NCI-H774 (cell line): ENCODE measurements at places on chromosomes 4 and X.

DNA sequence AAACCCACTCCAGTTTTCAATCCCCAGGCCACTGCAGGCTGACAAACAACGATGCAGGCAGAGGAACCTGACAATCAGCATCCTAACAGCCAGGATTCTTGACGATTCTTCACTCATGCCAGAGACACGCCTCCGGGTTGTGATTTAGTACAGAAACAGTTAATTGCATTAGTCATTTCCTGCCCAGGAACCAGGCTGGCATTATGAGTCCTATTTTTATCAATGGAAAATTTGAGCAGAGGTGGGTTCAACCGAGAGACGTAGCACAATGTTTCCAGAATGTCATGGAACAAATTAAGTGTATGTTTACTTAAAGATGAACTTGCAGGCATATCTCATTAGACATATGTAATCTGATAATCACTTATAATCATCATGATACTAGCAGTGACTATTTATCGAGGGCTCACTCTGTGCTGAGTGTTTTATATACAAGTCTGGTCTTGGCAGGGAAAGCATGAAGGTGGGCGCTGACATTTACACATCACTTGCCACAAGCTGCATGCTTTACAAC is 159.7 kb downstream of the NSUN7 start:
- DNase-seq: no peak

DNA sequence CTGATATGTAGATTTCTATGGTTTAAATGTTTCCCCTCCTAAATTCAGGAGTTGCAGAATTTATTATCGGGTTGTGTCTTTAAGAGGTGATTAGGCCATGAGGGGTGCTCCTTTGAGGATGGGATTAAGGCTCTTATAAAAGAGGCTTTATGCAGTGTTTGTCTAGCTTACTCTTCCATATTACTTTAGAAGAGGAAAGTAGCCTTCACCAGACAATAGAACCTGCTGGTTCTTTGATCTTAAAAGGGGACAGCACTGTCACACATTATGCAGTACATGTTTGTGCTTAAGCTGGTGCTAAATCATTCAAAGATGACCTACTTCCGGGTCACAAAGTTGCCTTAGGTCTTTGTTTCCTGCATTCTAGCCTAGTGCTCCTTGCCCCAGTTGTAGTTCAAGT is 81.0 kb downstream of the CPXCR1 start:
- DNase-seq: no peak

DNA sequence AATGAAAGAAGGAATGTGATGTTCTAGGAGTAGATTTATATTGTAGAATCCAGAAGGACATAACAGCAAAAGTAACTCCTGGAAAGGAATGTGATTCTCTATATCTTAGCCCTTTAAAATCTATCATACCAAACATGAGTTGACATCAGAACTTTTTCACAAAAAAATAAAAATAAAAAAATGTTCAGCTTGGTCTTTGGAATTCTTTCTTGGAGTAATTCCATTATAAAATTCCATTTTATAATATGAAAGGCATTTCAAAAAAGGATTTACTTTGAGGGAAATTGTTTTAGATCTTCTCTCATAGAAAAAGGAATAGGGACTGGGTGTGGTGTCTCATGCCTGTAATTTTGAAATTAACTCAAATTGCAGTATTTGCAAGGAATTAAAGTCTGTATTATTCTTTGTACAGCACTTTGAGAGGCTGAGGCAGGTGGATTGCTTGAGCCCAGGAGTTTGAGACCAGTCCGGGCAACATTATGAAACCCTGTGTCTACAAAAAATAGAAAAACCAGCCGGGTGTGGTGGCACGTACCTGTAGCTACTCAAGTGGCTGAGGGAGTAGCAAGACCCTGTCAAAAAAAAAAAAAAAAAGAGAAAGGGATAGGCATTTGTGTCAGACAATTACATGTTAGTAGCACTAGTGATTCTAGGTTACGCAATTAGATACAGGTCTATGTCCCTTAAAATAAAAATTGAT is 134.9 kb downstream of the SLC4A4 start:
- DNase-seq: no peak

DNA sequence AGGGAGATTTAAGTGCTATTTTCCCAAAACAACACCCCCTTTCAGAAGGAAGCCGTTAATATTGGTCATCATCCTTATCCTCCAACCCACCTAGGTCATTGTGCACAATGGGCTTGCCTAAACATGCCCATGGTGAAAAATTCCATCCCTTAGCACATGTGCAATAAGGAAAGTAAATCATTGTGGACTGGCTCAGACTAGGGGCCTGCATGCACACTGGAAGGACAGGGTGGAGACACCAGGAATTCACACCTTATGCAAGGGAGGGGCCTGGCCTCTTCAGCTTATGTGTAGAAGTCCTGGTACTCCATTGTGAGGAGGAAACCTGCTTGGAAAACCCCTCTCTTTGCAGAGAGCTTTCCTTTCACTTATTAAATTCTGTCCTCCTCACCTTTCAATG is 311.4 kb upstream of the NDST4 start:
- DNase-seq: no peak

DNA sequence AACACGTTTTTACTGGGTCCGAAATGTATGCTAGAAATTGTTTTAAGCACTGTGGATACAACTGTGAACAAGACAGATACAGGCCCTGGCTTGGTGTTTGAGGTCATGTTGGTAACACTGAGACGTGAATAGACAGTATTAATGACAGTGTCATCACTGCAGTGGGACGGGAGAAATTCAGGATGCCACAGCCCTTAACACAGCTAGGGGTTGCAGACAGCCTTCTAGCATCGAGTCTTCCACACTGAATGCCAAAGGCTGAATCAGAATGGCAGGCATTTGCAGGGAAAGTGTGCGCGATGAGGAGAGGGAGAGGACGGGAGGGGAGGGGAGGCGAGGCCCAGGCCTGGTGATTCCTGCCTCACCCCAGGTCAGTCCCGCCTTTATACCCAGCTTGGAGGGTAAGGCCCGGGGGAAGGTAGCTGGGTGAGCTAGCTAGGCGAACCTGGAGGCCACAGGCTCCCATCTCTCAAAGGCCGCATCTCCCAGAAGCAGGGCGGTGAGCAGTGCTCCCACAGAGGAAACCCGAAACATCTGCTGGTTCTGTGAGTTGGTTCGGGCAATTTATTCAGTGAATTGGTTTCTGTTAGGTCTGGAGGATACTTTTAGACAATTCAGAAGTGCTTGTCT is 44.1 kb upstream of the CLDN24 start:
- DNase-seq: no peak

DNA sequence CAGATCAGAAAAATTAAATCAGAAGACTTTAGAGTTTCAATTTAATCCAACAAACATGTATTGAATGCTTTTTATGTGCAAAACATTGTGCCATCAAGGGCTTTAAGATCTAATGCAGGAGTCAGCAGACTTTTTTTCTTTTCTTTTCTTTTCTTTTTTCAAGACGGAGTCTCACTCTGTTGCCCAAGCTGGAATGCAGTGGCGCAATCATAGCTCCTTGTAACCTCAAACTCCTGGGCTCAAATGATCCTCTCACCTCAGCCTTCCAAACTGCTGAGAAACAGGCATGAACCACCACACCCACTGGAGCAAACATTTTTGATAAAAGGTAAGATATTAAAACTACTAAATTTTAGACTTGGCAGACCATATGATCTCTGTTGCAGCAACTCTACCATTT is 24.6 kb upstream of the LRBA start:
- DNase-seq: no peak

- DNase-seq: no peak
Measured at GRCh38 chrX:139932073-139932900, 566 bp downstream of the ATP11C start.

GRCh38 chrX:53073115-53073586 is 9.0 kb upstream of the TSPYL2 start:
- DNase-seq: peak; percentile 45

- DNase-seq: no peak
Measured at GRCh38 chrX:34873500-34874225, 68.9 kb upstream of the FAM47B start.

GRCh38 chr4:31086756-31087330 is 366.7 kb downstream of the PCDH7 start:
- no peak for DNase-seq

- no peak for DNase-seq
Measured at GRCh38 chr4:22670956-22671355, 21.8 kb upstream of the GBA3 start.

GRCh38 chr4:24070117-24070516 is 180.3 kb upstream of the PPARGC1A start:
- DNase-seq: no peak

- no peak for DNase-seq
Measured at GRCh38 chrX:152735860-152736511, 2.4 kb downstream of the MAGEA12 start.

DNA sequence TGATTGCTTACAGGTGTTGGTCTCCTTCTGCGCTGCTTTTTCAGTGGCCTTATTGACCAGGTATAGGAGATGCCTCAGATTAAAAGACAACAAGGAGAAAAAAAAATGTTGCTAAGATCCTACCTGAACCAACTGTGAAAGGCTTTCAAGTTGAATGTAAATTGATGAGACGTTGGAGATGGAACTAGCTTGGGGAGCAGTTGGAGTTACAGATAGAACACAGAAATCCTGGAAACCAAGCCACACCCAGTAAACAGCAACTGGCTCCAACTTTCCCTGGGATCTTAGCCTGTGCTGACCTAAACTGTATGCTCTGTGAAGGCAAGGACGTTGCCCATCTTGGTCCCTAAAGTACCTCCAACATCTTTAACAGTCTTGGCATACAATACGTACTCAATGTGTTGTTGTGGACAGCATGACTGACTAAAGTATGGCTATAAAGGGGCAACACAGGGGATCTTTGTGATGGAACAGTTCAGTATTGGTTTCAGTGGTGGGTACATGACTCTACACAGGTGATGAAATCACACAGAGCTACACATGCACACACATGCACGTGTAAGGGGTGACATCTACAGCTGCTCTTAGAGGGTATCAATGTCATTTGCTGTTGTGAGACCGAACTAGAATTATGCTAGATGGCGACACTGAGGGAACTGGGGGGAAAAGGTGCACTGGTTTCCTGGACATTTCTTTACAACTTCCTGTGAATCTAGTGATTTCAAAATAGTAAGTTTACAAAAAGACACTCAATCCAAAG is 22.3 kb downstream of the GAB3 start:
- DNase-seq: no peak

GRCh38 chr4:66555301-66555700 is 885.0 kb upstream of the EPHA5 start:
- no peak for DNase-seq
